NCI-H187 treated with DMSO at 0.1 percent for 48 hours (cell line): ENCODE measurements at places on chromosomes 1 and 21.

- DNase-seq, result no peak
These were observed 782.9 kb upstream of the TPTE start for GRCh38 chr21:9738527-9738926.

GRCh38 chr1:178643831-178644230 is 81.2 kb upstream of the RALGPS2 start:
- no peak for DNase-seq

DNA sequence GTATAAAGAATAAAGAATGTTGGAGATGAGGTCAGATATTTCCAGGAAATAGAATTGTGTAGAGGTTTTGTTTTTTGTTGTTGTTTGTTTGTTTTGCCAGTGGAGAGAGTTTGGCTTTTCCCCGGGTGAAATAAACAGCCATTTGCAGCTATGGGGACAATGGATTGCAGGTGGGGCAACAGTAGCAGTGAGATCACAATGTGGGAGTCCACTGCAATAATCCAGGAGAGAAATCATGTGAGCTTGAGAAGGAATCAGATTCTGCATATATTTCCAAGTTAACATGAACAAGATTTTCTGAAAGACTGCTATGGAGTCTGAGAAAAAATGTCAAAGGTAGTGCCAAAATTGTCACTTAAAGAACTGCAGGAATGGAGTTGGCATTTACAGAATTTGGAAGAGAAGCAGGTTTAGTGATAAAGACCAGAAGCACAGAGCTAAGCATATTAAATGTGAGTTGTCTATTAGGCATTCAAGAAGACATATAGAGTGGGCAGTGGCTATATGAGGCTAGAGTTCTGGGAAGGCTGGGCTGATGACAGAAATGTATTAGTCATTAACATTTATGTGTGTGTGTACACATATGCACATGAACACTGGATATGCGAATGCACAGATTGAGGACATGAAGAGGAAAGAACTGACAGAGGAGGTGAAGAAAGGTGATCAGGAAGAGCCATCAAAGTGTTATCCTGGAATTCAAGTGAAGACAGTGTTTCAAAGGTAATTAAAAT is 729.6 kb upstream of the PTBP2 start:
- DNase-seq, result no peak

DNA sequence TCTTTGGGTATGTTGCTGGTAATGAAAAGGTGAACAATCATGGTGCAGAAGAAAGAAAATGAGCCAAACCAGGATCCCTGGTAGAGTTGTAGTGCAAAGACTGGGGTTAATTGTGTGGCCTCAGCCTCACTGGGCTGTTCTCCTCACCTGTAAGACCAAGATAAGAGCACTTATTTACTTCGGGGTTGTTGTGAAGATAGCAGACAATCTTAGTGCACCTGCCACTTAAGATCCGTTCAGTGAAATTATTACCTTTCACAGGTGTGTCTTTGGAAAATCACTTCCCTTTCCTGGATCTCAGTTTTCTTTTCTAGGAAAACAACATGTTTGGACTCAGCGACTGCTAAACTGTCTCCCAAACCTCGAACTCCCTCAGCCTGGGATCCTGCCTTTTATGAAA is 1.3 kb upstream of the FGGY start:
- DNase-seq, result no peak

GRCh38 chr21:31977816-31978215 is 105.0 kb downstream of the HUNK start:
- DNase-seq, result no peak

DNA sequence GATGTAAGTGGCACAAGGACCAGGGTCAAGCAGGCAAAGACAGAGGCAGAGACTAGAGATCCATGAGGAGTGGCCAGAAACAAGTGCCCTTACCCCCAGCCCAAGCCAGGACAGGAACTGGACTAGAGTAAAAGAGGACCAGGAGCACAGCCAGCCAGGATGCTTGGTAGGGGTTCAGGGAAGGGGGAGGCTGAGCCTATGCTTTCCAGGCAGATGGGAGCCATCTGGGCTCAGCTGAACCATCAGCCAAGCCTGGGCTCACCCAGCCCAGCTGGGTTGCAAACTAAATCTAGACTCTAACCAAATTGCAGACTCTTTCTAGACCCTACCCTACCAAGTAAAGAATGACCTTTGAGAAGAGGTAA is 15.2 kb downstream of the PDZK1IP1 start:
- no peak for DNase-seq

DNA sequence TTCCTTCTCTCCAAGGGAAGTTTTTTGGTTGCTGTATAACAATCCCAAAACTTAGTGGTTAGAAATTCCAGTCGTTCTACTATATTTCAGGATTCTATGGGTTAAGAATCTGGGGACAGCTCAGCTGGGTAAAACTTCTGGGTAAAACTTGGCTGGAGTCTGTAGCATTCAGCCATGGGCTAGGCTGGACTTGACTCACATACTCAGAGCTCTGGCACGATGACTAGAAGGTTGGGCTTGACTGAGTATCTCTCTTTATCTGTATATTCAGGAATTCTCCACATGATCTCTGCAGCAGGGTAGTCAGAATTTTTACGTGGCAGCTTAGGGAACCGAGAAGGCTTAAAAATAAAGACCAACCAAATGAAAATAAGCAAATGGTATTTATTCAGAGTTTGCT is 28.2 kb upstream of the HRNR start:
- no peak for DNase-seq

DNA sequence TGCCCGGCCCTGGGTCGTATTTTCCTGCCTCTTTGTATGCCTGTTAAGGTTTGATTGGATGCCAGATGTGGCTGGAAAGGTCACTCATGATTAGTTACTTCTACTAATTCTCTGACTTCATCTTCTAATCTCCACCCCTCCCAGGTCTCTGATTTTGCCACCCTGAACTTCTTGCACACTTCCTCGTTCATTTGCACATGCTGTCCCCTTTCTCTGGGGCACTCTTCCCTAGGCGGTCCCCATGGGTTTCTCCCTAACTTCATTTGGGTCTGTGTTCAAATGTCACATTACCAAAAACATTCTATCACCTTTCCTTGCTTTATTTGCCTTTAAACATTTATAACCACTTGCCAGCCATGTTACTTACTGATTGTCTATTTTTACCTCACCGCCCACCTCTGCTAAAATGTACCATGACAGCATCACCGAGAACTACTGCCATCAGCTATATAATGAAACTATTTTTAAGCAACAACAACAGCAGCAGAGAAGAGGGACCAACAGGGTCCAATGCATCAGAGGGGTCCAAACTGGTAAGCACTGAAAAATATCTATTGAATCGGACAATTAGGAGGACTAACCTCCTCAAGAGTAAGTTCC is 45.8 kb upstream of the FMOD start:
- DNase-seq, result no peak

GRCh38 chr1:185561629-185562028 is 172.6 kb upstream of the HMCN1 start:
- no peak for DNase-seq

DNA sequence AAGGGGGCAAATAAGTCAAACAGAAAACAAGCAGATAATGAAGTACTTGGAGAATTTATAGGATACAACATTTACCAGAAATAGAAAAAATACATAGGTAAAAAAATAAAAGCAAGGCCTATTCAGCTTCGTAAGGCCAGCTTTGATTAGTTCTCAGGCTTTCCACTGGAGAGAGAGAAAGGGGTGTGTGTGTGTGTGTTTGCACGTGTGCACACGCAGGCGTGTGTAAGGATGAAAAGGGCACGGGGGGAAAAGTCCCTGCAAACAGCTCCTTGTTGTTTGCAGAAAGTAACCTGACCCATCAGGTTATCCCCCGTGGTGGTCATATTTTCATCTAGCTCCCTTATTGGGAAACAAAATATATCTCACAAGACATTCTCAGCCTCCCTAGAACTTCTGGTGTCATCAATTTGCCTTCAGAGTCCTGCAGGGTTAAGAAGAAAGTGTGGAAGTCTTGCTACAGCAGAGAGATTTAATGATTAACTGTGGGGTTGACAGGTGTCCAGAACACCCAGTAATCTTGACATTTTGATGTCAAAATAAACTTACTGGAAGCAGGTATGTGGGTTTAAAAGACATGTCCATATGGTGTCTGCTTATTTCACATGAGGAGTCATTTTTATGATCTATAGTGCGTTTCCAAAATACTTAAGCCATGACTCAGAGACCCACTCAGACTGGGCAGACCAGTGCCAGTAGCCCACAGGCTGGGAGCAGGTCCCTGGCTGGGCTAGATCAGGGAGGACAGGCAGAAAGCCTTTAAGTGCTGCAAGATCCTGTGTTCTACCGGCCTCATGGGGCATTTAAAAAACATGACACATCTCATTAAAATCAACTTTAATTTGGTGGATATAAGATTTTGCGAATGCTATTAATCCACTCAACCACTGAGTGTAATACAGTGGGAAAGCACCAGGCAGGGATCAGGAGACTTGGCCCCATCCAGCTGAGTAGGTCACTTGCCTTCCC is 487.6 kb upstream of the CAMK1G start:
- no peak for DNase-seq

GRCh38 chr1:62746086-62746808 is 37.7 kb upstream of the ATG4C start:
- DNase-seq, result no peak

DNA sequence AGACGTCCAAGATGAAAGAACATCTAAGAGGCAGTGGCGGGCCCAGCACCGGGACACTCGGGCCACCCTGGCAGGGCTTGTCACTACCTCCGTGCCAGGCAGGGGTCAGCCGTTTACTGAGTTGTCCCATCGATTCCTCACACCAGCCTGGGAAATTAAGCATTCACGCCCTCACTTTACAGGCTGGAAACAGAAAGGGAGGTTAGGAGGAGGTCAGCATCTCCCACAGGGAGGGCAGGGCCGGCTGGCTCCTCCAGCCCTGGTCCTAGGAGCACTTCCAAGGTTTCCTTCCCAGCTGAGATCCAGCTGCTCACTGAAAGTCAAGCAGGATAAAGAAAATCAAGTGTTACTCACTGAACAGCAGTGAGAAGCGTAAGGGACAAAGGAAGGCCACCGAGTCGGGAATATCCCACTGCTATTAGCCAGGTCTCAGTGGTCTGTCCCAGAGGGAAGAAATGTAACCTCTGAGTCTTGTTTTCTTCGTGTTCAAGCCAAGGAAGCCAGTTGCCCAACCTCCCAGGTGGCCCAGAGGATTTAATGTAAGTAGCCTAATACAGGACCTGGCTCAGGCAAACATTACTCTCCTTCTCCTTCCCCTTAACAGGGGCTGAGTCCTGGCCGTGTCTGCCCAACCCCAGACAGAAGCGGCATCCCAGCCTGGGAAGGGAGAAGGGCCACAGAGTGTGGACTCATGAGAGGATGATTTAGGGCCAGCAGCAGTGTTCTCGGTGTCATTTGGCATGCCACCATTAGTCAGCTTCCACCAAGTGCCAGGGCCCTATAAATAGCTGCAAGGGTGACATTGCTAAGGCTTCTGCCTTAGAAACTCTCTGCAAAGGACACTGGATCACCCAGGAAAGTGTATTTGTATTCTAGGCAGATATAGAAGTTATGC is 203.1 kb upstream of the GALNT2 start:
- DNase-seq, result no peak

- DNase-seq, result no peak
These were observed 71.8 kb upstream of the PKN2 start for GRCh38 chr1:88612292-88612691.

GRCh38 chr1:30490554-30491053 is 232.8 kb downstream of the MATN1 start:
- DNase-seq, result no peak

DNA sequence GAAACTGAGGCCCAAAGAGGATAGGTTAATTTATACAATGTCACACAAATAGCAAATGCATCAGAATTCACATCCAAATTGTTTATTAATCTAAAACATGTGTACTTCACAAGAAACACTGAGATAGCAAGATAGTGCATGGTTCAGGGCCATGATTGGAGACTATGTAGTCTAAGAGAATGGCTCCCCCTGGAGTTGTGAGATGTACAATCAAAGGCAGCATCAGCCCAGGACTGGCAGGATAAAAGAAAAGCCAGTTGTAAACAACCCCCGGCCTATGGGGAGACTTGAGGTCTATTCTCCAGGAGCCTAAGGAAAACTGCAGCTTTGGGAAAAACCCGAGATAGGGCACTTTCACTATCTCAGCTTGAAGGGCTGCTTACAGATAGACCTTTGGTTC is 511.0 kb downstream of the OMA1 start:
- DNase-seq, result no peak

- DNase-seq, result no peak
These were observed 54.2 kb downstream of the HMCN1 start for GRCh38 chr1:185788386-185788785.

DNA sequence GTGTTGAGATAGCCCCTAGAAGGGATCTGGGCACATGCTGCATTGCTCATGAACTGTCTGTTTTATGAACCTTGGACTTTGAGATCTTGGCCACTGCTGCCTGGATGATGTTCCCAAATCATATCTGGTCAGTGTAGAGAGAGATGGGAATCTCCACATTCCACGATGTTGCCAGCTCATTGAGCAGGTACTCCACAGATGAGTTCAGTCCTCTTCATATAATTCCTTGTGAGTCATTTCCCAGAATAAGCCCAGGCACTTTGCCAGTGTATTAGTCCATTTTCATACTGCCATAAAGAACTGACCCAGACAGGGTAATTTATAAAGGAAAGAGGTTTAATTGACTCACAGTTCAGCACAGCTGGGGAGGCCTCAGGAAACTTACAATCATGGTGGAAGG is 254.0 kb upstream of the RUNX1 start:
- DNase-seq, result no peak

GRCh38 chr1:239922778-239923522 is 168.7 kb upstream of the FMN2 start:
- no peak for DNase-seq

DNA sequence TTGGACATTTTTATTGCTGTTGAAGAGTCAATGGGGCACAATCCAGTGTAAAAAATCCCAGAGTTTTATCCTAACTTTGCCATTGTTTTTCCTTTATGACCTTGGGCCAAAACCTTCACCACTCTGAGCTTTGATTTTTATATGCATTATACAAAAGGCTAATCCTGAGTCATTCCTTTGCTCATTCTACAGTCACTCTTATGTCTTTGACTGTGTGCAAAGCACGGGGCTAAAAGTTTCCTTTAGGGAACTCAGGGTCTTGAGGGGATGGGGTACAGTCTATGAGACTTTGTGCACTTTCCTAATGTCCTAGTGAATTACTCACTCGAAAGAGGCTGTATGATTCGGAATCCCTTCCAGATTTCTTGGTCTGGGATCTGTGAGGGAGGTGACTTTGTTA is 543.2 kb upstream of the CAMK1G start:
- no peak for DNase-seq

DNA sequence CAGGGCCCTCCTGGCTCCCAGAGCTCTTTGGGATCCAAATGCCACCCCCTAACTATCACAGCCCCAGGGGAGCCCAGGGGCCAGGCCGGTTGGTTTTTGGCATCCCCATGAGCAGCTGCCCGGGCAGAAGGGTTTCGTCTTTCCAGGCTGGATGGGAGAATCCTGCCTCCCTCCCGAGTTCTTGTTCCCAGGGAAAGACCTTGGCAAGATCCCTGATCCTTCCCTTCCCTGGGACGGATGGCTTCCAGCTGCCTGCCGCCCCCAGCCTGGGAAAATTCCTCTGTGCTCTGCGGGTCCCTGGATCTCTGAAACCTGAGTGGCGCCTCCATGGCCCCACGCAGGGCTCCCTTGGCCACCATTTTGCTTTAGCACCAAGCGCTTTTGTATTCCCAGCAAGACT is 55.6 kb downstream of the TAS1R2 start:
- no peak for DNase-seq

- no peak for DNase-seq
These were observed 5.2 kb downstream of the DEGS1 start for GRCh38 chr1:224188286-224188685.

GRCh38 chr1:118918230-118918939 is 69.8 kb downstream of the TBX15 start:
- no peak for DNase-seq

- DNase-seq, result no peak
These were observed 2.5 kb upstream of the ATF6 start for GRCh38 chr1:161763522-161764098.

GRCh38 chr1:203547147-203547546 is 53.2 kb downstream of the OPTC start:
- DNase-seq, result no peak
